ENCODE measurements at places on chromosomes 4 and X. TPM values are rescaled to one million over a fixed set of nuclear protein-coding genes. Genes with fewer than 3 reads are reported as not detected.

The FGF13 gene
- total RNA-seq, result 0.29 TPM

The TRPC5OS gene
- not detected for total RNA-seq

The SYP gene
- total RNA-seq, result not detected

The SPATA4 gene
- total RNA-seq, result not detected

The IBSP gene
- total RNA-seq, result not detected

The MANBA gene
- total RNA-seq, result 19.4 TPM

The CENPE gene
- total RNA-seq, result 4.3 TPM

DNA sequence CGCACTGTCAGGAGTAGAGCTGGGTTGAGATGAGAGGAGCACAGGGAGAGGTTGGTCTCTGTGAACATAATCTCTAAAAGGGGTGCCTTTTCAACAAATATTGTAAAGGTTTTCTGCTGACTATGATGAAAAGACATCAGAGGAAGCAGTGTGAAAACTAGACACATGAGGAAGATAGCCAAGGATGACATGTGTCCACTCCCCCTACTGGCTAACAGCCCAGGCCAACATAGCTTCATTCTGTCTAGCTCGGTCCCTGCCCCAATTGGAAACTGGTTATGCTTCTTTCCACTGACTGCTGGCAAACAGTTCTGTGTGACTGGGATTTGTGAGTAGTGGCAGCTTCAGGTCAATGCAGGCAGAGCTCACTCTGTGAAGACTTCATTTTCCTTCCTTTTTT lies 115.4 kb upstream of the ESX1 start:
- DNase-seq, result peak; percentile 2

- DNase-seq, result no peak
These were observed 10.4 kb upstream of the NALF2 start for GRCh38 chrX:69493766-69494165.

- no peak for DNase-seq
These were observed 86.3 kb downstream of the PHKA2 start for GRCh38 chrX:18897611-18898010.

DNA sequence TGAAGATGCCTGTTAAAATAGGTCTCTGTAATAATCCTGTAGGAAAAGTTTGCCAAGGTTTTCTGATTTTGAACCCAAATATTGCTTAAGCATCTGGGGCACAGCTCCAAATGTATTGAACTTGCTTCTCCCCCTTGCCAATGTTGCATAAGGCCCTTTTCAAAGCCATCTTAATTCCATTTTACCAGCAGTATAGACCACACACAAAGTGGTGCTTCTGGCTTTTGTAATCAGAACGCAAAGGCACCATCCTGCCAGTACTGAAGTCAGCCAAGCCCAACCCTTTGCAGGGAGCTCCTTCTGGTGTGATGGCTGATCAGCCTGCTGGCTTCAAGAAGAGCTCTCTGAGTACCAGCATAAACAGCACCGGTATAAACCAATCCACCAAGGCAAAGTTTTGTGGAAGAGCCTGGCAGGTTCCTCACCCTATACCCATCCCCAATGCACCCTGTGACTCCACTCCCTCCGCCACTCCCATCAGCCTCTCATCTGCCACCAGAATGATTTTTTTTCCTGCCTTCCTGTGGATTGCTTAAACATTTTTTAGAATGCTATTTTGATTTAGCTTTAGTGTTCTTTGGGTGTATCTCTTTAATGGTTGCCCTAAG lies 39.2 kb upstream of the USP9X start:
- DNase-seq, result no peak

GRCh38 chr4:176549161-176549865 lies 229.5 kb downstream of the SPCS3 start:
- DNase-seq, result peak; percentile 8

DNA sequence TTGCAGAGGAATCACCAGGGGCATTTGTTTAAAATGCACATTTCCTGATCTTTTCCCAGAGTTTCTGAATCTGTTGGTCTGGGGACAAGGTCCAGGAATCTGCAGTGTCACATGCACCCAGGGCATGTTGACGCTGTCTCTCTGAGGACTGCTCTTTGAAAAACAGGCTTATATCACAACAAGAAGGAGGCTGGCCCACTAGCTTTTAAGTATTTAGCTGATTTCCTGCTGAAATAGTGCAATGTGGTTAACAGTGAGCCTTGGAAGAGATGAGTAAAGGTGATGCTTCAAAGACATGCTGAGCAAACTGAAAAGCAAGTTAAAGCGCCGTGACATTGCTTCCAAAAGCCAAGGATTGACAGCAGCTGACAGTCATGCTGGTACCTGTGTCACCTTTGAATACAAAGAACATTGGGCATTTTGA lies 18.6 kb upstream of the SEPSECS start:
- DNase-seq, result no peak

DNA sequence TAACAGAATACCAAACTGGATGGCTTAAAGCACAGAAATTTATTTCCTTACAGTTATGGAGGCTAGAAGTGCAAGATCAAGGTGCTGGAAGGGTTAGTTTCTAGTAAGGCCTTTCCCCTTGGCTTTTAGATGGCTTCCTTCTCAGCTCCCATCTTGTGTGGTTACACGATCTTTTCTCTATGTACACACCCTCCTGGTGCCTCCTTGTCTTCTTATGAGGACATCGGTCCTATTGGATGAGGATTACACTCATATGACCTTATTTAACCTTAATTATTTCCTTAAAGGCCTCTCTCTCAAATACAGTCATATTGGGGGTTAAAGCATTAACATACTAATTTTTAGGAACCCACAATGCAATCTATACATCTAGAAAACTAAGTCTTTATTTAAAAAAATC lies 787.9 kb upstream of the GALNTL6 start:
- no peak for DNase-seq

- no peak for DNase-seq
These were observed 12.5 kb downstream of the TRAPPC2 start for GRCh38 chrX:13721819-13722519.

GRCh38 chrX:121195719-121196118 lies 148.3 kb downstream of the GLUD2 start:
- DNase-seq, result no peak

DNA sequence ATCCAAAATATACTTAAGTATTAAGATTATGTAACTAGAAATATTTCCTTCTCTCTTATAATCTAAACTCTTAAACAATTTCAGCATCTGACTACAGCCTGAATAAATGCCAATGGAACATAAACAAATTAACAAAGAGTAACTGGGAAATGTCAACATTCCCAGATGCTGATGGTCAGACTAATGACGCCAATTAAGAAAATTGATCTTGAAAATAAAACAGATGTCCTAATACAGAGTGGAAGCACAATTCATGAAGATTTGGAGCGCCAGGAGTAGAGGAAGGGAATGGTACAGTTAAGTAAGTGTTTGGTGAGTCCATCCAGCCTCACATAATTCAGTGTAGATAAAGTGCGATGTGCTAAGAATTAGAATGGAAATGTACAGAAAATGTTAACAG lies 203.7 kb upstream of the NWD2 start:
- no peak for DNase-seq

DNA sequence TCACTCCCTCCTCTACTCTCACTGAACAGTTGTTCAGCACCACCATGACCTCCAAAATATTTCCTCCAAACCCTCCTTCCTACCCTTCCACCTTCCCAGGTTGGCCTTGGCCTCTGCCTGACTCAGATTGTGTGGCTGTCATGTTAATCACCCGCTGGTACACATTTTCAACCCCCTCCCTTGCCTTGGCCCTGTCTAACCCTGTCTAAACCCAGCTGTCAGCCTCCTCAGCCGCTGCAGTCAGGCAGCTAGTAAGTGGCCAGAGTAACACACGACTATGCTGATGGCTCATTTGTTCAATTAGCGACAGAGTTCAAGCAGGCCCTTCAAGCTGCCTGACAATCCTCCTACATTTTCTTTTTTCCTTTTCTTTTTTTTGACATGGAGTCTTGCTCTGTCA lies 18.0 kb downstream of the ING2 start:
- DNase-seq, result no peak

DNA sequence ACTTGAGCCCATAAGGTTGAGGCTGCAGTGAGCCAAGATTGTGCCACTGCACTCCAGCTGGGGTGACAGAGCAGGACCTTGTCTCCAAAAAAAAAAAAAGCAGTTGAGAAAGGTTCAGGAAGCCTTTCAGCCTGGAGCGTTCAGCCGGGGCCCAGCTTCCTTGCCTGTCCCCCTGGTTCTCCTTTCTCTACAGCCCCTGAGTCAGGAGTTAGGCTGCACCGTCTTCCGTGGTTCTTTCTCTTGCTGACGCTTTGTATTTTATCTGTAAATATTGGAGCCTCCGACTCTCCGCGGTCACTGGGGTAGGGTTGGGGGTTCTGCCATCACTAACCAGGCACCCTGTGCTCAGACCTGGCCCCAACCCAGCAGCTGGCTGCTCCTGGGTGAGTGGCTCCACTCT lies 13.8 kb upstream of the UVSSA start:
- no peak for DNase-seq
